ENCODE measurements at places on chromosomes 7 and 10. TPM values are rescaled to one million over a fixed set of nuclear protein-coding genes. Genes with fewer than 3 reads are reported as not detected.

Gene RP9
- polyA plus RNA-seq: 39.3 TPM

Gene FAM53B
- 23.4 TPM for polyA plus RNA-seq

Gene GOLGA7B
- 1.2 TPM for polyA plus RNA-seq

Gene OR2A7
- 9.4 TPM for polyA plus RNA-seq

Gene ACHE
- 2.7 TPM for polyA plus RNA-seq

Gene CHCHD3
- 82.6 TPM for polyA plus RNA-seq

Gene HOXA4
- 28.6 TPM for polyA plus RNA-seq

Gene SCRN1
- 68.3 TPM for polyA plus RNA-seq
